HFFc6 (cell line): ENCODE measurements at places on chromosomes 13 and 19.

- H3K36me3 ChIP-seq, result peaks cover 13% of the 10 kb centered on the region
- H3K27me3 ChIP-seq, result peaks cover 1% of the 10 kb centered on the region; the same call in 1 of the 2 replicates
- no peak for DNase-seq
- no peak overlapping the region for H3K4me3 ChIP-seq
- H3K27ac ChIP-seq, result no peak overlapping the region
Measured at GRCh38 chr19:27618006-27618405, 1594.9 kb downstream of the UQCRFS1 start.

DNA sequence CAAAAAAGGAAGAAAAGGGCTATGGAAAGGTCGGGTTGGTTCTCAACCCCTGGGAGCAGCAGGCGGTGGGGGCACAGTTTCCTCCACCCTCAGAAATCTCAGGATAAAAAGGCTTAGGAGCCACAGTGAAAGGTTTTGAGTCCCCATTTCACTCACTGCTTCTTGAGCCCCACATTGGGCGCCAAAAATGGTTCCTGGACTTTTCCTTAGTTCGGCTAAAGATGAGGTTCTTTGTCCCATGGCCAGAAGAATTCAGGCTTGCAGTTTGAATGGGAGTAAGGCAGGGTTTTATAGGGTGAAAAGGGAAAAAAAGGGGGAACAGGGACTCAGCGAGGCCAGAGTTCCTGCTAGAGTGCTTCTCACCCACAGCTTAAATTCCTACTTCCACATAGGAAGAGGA, 179.5 kb downstream of the GGACT start:
- H3K27ac ChIP-seq, result no peak overlapping the region
- no peaks in the 10 kb centered on the region; the same call in 1 of the 2 replicates for H3K27me3 ChIP-seq
- no peak overlapping the region for H3K4me3 ChIP-seq
- H3K36me3 ChIP-seq, result peaks cover 59% of the 10 kb centered on the region
- no peak for DNase-seq

- H3K36me3 ChIP-seq, result no peaks in the 10 kb centered on the region
- DNase-seq, result no peak
- no peaks in the 10 kb centered on the region for H3K27me3 ChIP-seq
- H3K4me3 ChIP-seq, result no peak overlapping the region
Measured at GRCh38 chr13:87788363-87788762, 117.2 kb downstream of the SLITRK5 start.

DNA sequence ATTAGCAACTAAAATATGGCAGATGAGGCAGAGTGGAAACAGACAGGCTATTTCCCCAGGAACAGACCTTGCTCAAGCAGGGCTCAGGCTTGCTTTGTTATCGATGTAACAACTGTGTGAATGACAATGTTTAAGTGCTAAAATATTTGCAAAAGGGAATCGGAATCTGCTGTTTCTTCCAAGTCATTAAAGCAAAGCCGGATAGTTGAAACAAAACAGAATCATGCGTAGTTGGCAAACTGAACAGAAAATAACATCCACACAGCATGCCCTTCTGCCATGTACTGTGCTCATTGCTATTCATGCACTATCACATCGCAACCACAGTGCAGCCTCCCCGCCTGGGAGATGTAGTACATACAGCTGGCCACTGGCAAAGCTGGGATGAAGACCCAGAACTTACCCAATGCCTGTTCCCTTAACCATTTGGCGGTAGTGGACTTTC, 799.1 kb downstream of the DIAPH3 start:
- H3K27me3 ChIP-seq, result peaks cover 8% of the 10 kb centered on the region
- no peaks in the 10 kb centered on the region; the same call in 1 of the 2 replicates for H3K4me1 ChIP-seq
- no peaks in the 10 kb centered on the region for H3K36me3 ChIP-seq

DNA sequence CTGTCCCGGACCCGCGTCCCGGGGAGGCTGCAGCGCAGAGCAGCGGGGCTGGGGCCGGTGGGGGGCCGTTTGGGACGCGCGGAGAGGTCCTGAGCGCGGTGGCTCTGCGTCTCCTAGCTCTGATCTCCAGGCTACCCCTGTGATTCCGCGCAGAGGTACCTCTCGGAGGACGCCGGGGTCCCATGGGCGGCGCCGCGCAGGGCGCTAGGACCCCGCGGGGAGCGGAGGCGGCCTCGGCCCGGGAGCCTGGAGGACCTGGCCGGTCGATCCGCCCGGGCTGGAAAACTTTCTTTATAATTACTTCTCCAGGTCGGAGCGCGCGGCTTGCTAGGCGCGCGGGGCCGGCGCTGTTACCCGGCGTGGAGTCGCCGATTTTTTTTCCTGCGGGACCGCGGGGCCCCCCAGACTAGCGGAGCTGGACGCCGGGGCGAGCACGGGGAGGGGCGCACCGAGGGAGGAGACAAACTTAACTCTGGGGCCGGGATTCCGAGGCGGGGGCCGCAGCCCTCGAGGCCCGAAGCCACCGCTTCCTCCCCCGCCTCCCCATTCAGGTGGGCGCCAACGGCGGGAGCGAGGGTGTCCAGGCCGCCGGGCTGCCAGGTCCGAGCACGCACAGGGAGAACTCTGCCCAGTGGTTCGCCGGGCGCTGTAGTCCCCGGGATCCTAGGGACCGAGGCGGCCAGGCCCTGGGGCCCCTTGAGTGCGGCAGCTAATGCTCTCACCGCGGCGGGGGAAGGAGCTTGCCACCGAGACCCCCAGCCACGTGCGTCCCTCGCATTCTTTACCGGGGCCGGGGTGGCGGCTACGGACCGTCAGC, 848 bp upstream of the CEBPA start:
- H3K36me3 ChIP-seq, result no peaks in the 10 kb centered on the region
- H3K27ac ChIP-seq, result no peak overlapping the region
- DNase-seq, result no peak
- peak overlapping the region; percentile 56 for H3K4me3 ChIP-seq

- peaks cover 2% of the 10 kb centered on the region for H3K27me3 ChIP-seq
- no peak overlapping the region for H3K4me3 ChIP-seq
- peaks cover 5% of the 10 kb centered on the region; the same call in 1 of the 2 replicates for H3K36me3 ChIP-seq
Measured at GRCh38 chr13:28045861-28046260, 54.5 kb downstream of the FLT3 start.

GRCh38 chr13:98098516-98098915, 44.4 kb upstream of the FARP1 start:
- no peaks in the 10 kb centered on the region for H3K27me3 ChIP-seq
- H3K4me3 ChIP-seq, result peak overlapping the region; percentile 59
- H3K36me3 ChIP-seq, result no peaks in the 10 kb centered on the region; the same call in 1 of the 2 replicates
- H3K27ac ChIP-seq, result peak overlapping the region; percentile 84

DNA sequence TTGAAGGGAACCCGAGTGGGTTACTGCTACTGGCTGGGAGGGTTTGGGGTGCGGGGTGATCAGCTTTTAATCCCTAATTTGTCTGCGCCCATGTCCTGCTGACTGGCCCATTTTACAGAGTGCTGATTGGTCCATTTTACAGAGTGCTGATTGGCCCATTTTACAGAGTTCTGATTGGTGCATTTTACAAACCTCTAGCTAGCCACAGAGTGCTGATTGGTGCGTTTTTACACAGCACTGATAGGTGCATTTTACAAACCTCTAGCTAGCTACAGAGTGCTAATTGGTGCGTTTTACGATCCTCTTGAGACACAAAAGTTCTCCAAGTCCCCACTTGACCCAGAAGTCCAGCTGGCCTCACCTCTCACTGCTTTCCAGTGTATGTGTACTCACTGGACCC, 43.2 kb downstream of the MTMR6 start:
- peaks cover 2% of the 10 kb centered on the region; the same call in 1 of the 2 replicates for H3K27me3 ChIP-seq
- no peak overlapping the region for H3K4me3 ChIP-seq
- no peak for DNase-seq
- H3K36me3 ChIP-seq, result peaks cover 23% of the 10 kb centered on the region

DNA sequence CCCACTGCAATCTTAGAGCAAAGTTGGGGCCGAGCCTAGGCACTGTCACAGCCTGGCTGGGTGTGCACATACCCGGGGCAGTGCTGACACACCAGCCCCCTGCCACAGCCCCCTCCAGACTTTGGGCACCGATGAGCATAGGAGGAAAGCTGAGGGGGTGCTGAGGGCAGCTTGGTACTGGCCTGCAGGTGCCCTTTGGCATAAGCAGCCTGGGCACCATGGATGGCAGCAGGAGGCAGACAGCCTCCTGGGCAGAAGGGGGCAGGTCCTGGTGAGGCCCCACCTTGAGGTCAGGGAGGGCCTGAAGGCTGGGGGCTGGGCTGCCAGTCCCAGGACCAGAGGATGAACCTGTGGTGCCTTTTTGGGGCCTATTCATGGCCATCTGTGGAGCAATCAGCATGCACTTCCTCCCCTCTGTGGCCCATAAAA, 8.2 kb downstream of the IGFL4 start:
- no peak for DNase-seq
- H3K4me3 ChIP-seq, result no peak overlapping the region

DNA sequence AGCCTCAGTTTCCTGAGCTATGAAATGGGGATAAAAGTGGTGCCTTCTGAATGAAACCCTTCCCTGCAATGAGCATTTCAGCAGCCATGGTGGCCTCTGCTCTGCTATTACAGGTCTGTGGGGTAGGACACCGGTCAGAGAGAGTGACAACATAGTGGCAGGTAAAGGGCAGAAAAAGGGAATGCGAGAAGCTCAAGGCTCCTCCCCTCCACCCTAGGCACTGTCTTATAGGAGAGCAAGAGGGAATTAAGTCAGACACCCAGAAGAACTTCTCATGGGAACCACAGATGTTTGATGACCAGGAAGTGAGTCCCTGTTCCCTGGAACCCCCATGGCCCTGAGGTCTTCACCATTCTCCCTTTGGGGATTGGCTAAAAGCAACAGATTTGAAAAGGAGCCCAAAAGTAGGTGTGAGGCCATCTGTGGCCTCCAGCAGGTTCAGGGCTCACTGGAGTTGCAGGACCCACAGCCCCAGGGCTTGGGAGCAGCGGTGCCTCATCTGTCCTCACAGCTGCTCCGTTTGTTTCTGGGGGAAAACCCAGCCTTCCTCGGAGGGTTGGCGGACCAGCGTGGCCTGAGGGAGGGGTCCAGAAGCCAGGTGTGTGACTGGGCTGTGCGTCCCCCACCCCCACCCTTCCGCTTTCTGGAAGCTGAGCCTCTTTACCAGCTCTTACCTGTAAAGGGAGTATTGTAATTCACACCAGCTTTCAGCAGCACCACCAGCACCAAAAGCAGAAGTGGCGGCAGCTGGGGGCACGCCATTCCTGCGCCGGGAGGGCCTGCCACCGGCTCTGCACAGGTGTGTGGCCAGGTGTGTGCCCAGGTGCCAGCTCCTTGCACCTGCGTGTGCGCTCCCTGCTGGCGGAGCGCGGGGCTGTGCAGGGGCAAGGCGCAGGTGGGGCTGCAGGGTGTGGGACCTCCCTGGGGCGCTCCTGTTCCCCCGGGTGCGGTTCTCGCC, 19.4 kb downstream of the IQCN start:
- H3K36me3 ChIP-seq, result no peaks in the 10 kb centered on the region
- H3K27ac ChIP-seq, result no peak overlapping the region
- H3K4me3 ChIP-seq, result no peak overlapping the region
- peaks cover 18% of the 10 kb centered on the region for H3K27me3 ChIP-seq
- no peak for DNase-seq
- H3K4me1 ChIP-seq, result peaks cover 5% of the 10 kb centered on the region; the same call in 1 of the 2 replicates

GRCh38 chr13:46050771-46051170, 1.8 kb downstream of the ZC3H13 start:
- H3K4me3 ChIP-seq, result peak overlapping the region; percentile 96
- H3K27me3 ChIP-seq, result peaks cover 3% of the 10 kb centered on the region
- no peaks in the 10 kb centered on the region for H3K36me3 ChIP-seq
- H3K4me1 ChIP-seq, result peaks cover 28% of the 10 kb centered on the region

DNA sequence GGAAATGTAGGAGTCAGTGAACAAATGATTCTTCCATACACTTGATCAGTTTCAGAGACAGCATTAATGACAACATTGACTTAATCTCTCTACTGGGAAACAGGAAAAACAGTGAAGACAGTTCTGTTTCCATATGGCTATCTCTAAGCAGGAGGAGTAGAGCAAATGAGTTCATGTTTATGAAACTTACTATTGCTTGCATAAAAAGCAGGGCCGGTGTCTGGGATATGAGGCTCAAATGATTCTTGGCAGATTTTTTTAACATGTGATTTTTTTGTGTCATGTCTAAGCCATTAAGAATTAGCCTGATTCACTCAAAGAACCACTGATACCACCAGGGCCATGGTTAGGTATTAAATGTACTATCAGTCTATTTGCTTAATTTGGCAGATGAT, 141.9 kb downstream of the SLC7A1 start:
- peaks cover 23% of the 10 kb centered on the region for H3K27me3 ChIP-seq
- no peak overlapping the region for H3K27ac ChIP-seq
- no peaks in the 10 kb centered on the region for H3K36me3 ChIP-seq
- peaks cover 25% of the 10 kb centered on the region for H3K4me1 ChIP-seq
- no peak for DNase-seq

DNA sequence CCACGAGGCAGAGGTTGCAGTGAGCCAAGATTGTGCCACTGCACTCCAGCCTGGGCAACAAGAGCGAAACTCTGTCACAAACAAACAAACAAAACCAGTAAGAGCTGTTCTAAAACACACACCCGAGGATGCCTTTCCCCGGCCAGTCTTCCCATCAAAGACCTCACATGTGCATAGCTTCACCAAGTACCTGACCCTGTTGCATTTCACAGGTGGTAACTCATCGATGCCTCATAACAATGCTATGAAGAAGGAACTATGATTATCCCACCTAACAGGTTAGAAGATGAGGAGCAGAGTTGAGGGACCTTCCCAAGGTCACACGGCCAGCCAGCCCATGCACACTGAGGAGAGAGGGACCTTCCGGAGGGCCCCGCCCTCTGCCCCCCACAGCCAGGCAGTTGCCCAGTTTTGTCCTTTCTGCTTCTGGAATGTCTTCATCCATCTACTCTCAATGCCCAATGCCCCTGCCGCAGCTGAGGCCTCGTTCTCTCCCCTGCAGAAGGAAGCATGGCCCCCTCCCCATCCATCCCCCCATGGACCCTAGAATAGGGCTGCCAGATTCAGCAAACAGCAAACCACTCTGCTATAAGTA, 16.8 kb upstream of the LENG8 start:
- no peaks in the 10 kb centered on the region; the same call in 1 of the 2 replicates for H3K4me1 ChIP-seq
- peaks cover 13% of the 10 kb centered on the region for H3K27me3 ChIP-seq
- no peaks in the 10 kb centered on the region for H3K36me3 ChIP-seq
- no peak overlapping the region for H3K27ac ChIP-seq
- DNase-seq, result no peak

- no peaks in the 10 kb centered on the region for H3K36me3 ChIP-seq
- H3K4me3 ChIP-seq, result no peak overlapping the region
- peaks cover 23% of the 10 kb centered on the region for H3K27me3 ChIP-seq
- H3K4me1 ChIP-seq, result no peaks in the 10 kb centered on the region
- H3K27ac ChIP-seq, result no peak overlapping the region
- DNase-seq, result no peak
Measured at GRCh38 chr13:99140831-99141230, 59.8 kb upstream of the UBAC2 start.

DNA sequence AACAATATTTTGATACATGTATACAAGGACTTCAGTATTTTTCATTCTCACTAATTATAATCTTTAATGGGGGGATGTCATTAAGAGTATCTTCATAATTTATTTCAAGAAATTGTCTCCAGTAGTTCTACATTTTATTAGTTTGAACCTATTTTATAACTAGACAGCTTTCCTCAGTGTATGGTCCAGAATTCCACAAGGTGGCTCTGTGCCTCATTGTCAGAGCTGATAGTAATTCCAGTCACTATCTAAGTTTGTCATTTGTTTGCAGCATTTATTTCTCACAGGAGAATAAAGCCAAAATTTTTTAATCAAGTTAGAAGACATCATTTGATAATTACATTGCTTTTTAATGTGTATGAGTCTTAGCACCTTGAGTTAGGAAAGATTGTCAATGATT, 1633.0 kb upstream of the PCDH20 start:
- no peak overlapping the region for H3K27ac ChIP-seq
- H3K27me3 ChIP-seq, result no peaks in the 10 kb centered on the region
- no peak for DNase-seq
- no peaks in the 10 kb centered on the region for H3K36me3 ChIP-seq
- no peaks in the 10 kb centered on the region for H3K4me1 ChIP-seq
